ENCODE measurements at places on chromosomes 2 and 18.

GRCh38 chr2:230798769-230799399 is 65.9 kb upstream of the ITM2C start:
- DNase-seq, result no peak

GRCh38 chr2:9681427-9681817 is 50.6 kb upstream of the YWHAQ start:
- no peak for DNase-seq

DNA sequence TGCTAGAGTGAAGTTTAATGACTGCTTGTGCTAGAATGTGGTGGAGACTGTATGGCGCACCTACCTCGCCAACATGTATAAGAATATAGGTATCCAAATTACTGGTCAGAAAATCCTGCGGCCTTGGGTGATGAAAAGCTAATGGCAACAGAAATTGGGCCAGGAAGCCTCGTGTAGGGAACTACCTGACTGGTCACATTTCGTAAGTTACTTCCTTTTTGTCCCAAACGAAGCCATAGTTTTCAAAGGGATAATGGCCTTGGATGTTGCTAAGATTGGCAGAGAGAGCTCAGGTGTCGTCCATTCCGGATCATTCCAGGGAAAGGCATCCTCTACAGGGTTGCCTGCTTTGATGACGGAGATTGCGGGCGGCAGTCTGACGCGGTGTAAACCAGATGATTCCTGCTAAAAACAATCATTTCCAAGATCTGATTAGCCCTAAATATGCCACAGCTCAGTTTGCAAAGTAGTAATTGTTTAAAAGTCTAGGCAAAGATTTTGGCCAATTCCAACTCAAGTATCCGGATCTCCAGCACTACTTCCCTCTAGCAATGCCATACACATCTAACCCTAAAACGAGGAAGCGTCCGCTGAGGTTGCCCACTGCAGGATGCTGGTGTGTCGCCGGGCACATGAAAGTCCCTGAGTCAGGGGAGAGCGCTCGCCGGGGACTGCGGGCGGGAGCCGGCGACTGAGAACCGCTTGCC is 708 bp upstream of the MALT1 start:
- DNase-seq, result no peak

DNA sequence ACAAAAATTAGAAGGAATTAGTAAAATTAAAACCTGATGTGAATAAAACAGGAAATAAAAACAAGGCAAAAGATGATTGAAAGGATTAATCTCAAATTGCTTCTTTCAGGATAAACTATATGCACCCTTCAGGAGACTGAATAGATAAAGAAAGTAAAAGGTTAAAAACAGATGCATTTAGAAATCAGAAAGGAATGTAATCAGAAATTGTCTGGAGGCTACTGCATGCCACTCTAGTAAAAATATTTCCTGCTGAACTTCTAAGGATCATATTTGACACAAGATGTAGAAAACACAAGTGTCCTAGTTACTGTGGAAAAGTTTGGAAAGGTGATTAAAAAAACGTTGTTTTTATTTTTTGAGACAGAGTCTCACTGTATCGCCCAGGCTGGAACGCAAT is 16.2 kb downstream of the CHCHD5 start:
- DNase-seq, result no peak

DNA sequence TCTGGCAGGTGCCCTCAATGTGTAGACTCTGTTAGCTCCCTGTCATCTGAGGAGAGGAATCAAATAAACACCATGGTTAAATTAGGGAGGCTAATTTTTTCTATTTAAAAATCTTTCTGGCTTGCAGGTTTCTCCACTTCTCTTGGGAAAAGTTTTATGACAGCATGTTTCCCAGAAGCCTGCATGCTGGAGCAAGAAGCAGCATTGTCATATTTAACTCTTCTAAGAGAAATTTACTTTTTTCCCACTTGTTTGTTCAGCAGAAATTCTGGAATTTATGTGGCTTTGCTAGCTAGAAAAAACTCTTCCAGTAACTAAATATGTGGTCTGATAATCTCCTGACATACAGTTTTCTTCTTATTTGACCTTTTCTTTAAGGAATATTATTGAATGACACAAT is 230.5 kb downstream of the PARD3B start:
- no peak for DNase-seq

GRCh38 chr2:46303822-46304221 is 6.6 kb downstream of the EPAS1 start:
- no peak for DNase-seq

DNA sequence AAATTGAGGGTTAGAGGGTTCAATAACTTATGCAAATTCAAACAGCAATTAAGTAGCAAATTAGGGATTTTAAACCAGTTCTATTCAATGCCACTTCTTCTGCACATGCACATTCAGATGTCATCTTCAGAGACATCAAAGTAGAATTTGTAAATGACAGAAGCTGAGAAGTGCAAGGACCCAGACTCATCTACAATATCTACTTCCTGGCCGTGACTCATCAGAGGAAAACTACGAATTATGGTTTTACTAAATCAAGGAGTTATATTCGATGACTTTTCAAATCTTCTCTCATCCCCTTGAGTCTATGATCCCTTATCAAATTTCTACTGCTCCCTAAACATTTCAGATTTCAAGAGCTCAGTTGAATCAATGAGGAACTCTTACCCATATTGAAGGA is 20.0 kb upstream of the STAT4 start:
- no peak for DNase-seq
